Tongue (tissue), 3 donors: ENCODE measurements at places on chromosomes 16 and 17. TPM values are rescaled to one million over a fixed set of nuclear protein-coding genes. Genes with fewer than 3 reads are reported as not detected.

DNA sequence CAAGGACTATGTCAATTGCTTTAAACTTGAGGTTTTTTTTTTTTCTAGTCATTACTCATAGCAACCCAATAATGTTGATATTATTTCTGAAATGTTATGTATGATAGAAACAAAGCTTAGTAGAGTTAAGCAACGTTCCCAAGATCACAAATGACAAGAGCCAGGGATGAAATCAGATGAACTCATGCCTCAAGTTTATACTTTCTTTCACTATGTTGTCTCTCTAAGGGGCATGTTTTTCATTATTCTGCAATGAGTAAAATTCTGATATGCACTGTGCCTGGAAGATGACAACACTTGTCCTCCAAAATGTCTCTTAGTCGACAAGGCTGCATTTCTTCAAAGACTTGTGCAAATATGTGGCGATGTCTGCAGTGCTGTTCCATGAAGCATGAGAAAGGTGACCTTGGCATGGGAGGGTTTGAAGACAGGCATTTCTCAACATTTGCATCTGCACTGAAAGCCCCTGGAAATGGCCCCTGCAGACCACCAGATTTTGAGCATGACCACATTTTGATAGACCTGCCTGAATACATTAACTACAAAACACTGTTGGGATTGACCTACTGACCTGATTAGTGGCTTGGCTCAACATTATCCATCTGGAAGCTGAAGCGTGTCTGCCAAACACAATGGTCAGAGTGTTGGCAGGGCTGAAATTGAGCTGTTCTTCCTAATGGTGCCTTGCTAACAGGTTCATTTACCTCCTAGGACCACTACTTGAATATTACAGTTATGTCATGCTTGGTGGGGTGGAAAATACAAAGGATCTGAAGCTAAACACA, 1027.5 kb downstream of the CDH11 start:
- DNase-seq, result no peak

DNA sequence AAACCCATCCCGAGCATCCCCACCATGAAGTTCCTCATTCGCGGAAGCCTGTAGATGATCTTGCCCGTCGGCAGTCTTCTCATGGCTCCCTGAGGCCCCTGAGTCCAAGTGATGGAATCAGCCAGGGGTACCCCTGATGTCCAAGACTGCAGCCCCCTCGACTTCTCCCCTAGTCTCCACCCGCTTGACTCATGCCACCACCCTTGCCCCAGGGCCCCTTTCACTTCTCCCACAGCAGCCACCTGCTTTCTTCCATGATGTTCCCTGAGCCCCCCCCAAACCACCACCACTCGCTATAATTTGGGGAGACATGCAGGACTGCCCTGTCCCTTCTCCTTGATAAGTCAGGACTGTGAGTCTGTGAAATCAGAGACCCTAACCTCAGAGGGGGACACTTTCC, 11.4 kb downstream of the BEAN1 start:
- no peak for DNase-seq

DNA sequence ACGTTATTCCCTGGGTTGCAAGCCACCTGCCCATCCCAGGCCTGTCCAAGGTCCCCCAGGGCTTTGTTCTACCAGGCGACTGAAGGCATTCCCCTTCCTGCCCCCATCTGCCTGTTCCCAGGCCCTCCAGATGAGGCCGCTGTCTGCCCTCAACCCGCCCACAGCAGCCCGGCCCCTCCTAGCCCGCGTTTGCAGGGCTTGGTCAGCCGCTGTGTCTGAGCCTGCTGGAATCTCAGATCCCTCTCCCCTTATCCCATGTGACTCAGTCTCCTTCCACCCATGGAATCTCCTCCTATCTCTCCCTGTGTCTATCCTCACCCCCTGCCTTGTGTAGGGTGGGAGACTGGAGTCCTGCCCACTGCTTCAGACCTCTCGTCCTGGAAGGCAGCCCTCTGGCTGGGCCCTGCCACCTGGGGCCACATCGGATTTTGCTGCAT, 186.0 kb upstream of the TNRC6C start:
- DNase-seq, result peak; percentile 37

GRCh38 chr17:81018044-81018802, 16.7 kb upstream of the BAIAP2 start:
- peak; percentile 88 for DNase-seq

- no peak for DNase-seq
Measured at GRCh38 chr17:78380370-78380769, 1.9 kb downstream of the PGS1 start.

DNA sequence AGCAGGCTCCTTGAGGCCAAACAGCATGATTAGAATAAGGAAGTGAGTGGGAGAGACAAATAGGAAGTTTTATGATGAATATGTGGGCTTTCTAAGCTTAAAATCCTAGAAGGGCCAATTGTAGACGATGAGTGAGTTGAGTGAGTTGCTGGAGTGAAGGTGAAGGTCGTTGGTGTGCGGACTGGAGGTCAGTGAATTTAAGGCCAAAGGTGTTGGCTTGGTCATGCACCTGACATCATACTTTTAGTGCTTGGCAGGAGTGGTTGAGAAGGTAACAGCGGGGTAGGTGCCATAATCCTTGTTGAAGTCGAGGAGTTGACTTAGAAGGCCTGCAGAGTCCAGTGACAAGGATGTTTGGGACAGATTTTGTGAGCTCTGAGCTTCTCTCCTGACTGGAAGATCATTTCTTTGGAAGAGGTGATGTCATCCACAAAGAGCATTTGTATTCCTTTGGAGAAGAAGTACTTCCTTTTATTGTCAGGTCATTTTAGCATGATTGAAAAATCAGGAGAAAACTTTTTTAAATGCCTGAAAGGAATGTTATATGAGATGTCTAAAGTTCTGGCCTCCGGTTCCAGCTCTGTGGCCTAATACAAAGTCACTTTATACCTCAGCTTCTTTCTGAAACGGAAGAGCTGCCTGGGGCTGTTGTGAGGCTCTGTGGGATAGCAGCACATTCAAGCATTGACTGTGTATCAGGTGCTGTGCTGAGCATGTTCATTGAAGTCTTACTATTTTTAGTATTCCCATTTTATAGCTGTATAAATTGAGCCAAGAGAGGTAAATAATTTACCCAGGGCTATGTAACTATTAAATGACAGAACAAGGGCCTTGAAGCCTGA, 53.6 kb upstream of the TBX2 start:
- no peak for DNase-seq

- no peak for DNase-seq
Measured at GRCh38 chr17:76371656-76372628, 12.5 kb upstream of the SPHK1 start.

DNA sequence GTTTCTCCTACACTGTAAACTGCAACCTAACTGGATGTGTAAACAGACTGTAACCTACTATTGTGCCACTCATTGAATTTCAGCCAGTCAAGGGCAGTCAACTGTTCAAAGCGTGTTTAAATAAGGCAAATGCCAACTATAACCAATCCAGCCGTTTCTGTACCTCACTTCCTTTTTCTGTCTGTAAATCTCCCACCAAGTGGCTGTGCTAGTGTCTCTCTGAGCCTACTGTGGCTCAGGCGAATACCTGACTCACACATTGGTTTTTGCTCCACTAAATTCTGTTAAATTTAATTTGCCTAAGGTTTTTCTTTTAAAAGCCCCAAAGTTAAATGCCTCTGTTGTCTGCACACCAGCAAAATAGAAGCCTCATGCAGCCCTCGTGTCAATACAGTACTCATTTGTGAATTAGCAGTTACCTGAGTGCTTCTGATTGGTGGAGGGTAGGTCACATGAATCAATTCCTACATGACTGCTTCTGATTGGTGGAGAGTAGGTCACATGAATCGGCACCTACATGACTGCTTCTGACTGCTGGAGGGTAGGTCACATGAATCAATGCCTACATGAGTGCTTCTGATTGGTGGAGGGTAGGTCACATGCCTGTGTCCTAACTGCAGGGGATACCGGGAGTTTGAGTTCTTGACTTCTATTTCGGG, 31.1 kb upstream of the CCR7 start:
- DNase-seq, result no peak

- no peak for DNase-seq
Measured at GRCh38 chr17:82435103-82435502, 15.4 kb downstream of the CYBC1 start.

DNA sequence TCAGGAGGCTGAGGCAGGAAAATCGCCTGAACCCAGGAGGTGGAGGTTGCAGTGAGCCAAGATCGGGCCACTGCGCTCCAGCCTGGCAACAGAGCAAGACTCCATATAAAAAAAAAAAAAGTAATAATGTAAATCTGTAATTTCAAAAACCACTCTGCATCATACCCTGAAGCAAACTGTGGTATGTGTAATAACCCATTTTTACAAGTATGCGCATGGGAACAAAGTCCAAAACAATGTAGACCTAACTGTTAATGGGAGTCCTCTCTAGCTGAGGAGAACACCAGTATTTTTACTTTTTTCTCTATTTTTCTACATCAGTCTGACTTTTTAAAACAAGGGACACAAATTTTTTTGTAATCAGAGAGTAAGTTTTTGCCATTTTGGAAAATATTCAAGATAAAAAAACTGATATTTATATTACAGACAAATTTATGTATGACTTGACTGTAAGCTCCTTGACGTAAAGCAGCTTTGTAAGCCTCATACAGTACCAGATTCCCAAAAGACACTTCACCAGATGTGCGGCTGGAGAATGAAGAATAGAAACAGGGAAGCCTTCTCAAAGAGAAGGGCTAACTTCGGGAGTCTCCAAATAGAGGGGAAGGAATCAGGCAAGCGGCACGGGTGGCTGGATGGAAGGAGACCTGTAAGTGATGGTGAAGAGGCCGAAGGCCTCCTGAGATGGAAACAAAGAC, 25.7 kb downstream of the CMTM4 start:
- peak; percentile 45 for DNase-seq

GRCh38 chr16:56909527-56909979, 22.4 kb upstream of the HERPUD1 start:
- peak; percentile 94 for DNase-seq

DNA sequence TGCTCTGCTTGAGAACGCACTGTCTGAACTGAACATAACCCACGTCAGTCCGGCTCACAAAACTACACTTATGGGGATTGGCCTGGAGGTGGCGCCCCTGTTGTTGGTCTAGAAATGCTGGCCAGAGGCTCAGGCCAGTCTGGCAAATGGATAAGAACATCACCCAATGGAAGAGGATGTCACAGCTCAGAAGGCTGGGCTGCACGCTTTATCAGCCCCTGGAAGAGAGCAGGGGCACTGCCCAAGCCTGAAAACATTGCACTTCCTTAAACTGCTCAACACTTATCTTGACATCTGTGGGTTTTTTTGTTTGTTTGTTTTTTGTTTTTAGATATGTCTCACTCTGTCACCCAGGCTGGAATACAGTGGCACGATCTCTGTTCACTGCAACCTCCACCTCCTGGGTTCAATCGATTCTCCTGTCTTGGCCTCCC, 24.8 kb upstream of the BPTF start:
- peak; percentile 63 for DNase-seq

DNA sequence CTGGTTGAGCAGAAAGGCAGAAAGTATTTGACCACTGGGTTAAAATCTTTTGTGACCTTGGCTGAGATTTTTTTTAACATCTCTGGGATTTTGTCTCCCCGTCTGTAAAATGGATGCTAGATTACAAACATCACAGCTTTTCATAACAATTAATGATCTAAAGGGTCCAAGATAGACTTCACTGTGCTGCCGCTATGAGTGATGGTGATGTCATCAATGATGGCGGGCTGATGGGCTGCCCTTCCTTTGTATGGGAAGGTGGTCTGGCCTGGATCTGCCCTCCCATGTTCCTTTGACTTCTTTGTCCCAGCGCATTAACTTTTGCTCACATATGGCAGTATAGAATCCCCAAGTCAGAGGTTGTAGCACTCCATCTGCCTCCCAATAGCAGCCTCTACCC, 116.7 kb downstream of the IRX5 start:
- DNase-seq, result no peak

- DNase-seq, result no peak
Measured at GRCh38 chr17:29789196-29790170, 140.5 kb downstream of the SSH2 start.

DNA sequence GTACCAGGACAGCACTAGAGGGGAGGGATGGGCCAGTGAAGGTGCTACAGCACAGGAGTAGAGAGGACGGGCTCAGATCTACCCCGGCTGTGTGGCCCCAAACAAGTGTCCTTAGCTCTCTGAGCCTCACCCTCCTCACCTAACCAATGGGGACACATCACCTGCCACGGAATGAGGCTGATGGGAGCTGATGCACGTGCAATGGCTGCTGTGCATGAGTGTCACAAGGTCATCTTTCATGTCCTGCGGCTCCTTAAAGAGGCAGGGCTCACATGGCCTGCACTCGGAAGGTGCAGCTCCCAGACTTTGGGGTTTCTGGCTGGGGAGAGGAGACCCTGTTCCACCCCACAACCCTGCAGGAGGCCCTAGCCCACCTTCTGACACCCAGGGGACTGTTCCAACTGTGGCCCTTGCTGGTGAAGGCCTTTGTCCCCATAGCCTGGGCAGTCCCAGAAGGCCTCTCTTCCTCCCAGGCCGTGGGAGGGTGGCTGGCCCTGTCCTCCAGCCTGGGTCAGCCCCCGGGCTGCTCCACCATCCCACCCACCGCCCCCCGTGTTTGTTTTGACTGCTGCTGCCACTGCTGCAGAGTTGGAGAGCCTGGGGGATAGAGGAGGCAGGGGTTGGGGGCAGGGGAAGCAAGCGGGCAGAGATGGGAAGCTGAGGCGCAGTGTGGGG, 10.5 kb downstream of the HAP1 start:
- no peak for DNase-seq

DNA sequence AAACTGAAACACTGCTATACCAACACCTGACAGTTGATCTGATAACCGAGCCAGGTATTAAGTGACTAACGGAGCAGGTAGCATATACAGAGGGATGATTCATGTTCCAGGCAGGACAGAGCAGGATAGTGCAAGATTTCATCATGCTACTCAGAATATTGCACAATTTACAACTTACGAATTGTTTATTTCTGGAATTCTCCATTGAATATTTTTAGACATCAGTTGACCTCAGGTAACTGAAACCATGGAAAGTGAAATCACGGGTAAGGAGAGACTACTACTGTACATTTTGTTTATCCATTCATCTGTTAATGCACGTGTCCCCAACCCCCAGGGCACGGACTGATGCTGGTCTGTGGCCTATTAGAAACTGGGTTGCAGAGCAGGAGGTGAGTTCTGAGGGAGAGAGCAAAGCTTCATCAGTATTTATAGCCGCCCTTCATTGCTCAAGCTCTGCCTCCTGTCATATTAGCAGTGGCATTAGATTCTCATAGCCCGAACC, 14.5 kb upstream of the PPM1E start:
- DNase-seq, result no peak

CCL5 gene
- total RNA-seq, result 3.5 TPM

SPNS2 gene
- total RNA-seq, result 19.9 TPM

ASGR2 gene
- total RNA-seq, result not detected

DNAH3 gene
- 1.7 TPM for total RNA-seq

SBK1 gene
- total RNA-seq, result 8.7 TPM

LGALS9B gene
- 4.7 TPM for total RNA-seq
